ENCODE measurements at places on chromosomes 16 and 17.

GRCh38 chr16:85171004-85171758 is 58.9 kb upstream of the CIBAR2 start:
- DNase-seq, result no peak

- no peak for DNase-seq
Observed at GRCh38 chr16:29665294-29666077, 2.4 kb downstream of the SPN start.

DNA sequence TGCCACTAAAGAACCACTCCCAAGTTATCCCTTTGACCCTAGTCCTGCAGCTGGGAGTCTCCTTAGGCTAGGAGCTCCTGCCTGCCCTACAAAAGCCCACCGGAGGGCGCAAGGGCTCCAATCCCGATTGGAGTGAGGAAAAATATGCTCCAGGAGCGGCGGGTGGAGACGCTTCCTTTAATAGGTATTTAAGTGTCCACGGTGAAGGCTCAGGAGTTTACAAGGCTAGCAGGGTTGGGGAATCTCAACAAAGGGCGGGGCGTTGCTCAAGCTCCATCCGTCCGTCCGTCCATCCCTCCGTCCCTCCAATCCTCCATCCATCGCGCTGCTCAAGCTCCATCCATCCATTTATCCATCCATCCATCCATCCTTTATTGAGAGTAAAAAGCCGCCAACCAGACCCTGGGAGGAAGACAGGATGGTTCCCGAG is 556 bp upstream of the SPNS1 start:
- DNase-seq, result no peak

DNA sequence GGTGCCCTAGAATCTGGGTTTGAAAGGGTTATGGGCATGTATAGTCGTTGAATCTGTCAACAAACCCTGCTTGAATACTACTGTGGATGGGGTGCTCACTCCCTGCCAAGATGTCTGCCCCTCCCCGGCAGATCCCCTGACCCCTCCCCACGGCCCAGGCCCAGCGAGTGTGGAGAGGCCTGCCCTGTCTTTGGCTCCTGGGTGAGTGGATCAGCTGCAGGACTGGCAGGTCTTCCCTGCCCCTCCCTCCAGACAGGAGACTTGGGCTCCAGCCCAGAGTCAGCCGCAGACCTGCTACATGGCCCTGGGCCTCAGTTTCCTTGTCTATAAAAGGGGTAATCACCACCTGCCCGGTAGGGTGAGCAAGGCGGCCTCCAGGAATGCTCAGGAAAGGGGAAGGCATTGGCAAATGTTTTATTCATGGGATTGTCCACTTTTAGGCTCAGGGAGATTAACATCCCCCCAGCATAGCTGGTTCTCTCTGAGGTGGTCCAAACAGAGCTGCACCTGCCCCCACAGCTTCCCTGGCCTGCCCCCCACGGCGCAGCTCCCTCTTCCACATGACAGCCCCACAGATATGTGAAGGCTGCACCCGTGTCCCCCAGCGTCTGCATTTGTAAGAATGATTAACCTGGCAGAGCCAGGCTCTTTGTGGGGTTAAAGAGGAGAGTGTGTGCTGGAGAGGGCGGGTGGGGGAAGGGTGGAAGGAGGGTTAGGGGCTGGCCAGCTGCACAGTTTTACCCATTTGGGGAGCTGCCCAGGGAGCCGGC is 18.5 kb upstream of the SPNS2 start:
- DNase-seq, result no peak

DNA sequence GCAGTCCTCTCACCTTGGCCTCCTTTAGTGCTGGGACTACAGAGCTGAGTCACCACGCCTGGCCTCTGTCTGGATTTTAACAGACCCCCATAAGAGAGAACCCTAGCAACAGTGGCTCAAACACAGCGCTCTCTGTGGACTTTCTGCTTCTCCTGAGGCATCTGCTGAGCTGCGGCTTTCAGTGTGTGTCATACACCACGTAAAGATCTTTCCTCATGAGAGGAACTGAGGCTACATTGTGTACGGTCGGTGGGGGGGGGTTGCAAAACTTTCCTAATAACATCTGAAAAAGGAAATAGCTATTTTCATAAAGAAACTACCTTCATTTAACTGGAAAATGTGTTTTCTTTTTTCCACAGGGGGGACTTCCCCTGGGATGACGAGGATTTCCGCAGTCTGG is 32.9 kb downstream of the DEF8 start:
- no peak for DNase-seq

GRCh38 chr17:81328978-81329926 is 34.1 kb upstream of the SLC38A10 start:
- DNase-seq, result no peak

GRCh38 chr17:39664581-39665561 is at the start of gene TCAP:
Gene TCAP, plus strand, starts transcription at chr17:39665349. Its CDS starts 11 bp downstream, at chr17:39665360.
- DNase-seq, result no peak

DNA sequence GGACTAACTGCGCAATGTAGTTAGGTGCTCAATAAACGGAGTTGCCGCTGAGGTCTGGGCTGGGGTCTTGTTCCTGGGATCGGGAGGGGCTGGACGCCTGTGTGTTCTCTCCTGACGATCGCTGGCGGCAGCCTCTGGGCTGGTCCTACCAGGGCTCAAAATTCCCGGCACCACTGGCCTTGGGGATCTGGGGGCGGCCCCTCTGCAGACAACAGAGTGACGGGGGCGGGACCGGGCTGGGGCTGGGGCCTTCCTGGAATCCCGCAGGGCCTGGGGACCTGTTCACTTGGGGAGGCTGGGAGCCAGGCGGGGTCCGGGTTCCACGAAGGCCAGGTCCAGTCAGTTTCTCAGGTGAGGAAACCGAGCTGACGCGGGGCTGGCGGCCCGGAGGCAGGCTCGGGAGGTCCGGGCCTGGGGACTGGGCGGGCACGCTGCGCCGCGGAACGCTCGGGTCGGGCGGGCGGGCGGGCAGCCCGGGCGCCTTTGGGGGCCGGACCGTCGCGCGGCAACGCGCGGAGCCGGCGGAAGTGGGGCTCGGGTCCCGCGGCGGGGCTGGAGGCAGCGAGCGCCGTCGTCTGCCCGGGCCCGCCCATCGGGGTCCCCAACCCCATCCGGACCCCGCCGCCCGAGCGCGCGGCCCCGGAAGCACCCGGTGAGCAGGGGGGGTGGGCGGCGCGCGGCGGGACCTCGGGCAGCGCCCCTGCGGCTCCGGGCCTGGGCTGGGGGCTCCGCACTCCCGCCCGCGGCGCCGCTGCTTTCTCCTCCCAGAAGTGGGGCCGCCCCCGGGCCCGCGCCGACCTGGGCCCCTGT is at the start of gene PIGQ:
PIGQ (plus strand) TSS at position 524 of the 810 bp plus-strand sequence. CDS start 4,107 bp downstream, outside the sequence.
- peak; percentile 17 for DNase-seq

DNA sequence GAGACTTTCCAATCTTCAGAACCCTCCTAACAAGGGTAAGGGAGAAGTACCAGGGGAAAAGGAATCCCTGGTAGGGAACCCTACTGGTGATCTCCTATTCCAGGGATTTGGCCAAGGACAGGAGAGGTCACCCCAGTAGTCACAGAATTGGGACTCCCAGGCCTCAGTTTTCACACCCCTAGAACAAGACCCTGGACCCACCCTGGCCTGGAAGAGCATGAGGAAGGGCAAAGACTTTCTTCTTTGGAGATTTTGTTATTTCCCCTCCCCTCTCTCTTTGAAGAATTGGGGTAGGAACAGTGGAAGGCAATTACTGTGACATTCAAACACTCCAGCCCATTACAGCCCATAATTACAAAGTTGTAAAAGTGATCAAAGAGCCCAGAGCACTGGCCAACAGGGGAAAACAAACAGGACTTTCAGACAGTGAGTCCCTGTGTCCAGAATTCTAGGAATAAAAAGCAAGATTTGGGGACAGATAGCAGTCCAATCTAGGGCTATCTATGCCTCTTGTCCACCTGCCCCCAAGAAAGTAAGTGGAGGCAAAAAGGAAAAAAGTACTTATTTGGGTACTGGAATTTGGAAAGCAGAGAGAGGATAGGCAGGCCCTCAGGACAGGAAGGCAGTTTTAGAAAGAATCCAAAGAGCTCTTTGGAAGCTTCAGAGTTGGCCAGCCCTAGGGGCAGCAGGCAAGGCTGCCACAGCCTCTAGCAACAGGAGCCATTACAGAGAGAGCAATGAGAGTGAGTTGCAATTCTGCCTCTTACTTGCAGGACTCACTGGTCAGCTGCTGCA is 13.4 kb upstream of the SUPT4H1 start:
- no peak for DNase-seq

GRCh38 chr16:88634994-88635670 is 3.2 kb upstream of the IL17C start:
- DNase-seq, result no peak

GRCh38 chr16:31268891-31269290 is 9.1 kb downstream of the ITGAM start:
- DNase-seq, result no peak

GRCh38 chr17:67477687-67478086 is 100.6 kb downstream of the PITPNC1 start:
- peak; percentile 10 for DNase-seq

DNA sequence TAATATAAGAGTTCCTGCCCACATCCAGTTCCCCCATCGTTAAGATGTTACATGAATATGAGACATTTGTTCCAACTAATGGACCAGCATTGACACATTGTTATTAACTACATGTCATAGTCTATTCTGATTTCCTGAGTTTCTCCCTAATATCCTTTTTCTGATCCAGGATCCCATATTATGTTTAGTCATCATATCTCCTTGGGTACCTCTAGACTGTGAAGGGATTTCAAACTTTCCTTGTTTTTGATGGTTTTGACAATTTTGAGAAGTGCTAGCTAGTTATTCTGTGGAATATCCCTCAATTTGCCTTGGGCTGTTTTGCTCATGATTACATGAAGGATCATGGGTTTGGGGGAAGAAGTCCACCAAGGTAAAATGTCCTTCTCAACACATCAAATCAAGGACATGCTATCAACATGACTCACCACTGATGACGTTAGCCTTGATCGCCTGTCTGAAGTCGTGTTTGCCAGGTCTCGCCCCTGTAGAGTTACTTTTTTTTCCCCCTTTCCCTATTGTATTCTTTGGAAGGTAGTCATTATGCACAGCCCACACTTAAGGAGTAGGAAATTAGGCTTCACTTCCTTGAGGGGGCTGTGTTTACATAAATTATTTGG is 42.5 kb downstream of the CACNG3 start:
- no peak for DNase-seq

- no peak for DNase-seq
Observed at GRCh38 chr16:22614271-22614947, 103.7 kb downstream of the NPIPB5 start.

- no peak for DNase-seq
Observed at GRCh38 chr16:2585651-2586081, 47.8 kb downstream of the PDPK1 start.

DNA sequence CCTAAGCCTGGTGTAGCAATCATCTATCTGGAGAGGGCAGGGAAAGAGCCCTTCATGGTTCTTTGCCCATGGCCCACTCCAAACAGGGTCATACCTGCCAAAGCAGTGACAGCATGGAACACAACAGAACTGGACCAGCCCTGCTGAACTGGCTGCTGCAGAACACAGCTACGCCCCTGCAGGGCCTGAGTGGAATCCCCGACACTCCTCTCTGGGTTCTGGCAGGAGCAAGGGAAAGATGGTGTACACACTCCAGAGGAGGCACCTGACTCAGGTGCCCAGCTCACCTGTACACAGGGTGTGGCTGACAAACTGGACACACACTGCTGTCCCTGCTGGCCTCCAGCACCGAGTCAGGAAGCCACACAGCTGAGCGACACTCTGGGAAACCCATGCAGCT is 19.8 kb downstream of the MIEF2 start:
- DNase-seq, result no peak

DNA sequence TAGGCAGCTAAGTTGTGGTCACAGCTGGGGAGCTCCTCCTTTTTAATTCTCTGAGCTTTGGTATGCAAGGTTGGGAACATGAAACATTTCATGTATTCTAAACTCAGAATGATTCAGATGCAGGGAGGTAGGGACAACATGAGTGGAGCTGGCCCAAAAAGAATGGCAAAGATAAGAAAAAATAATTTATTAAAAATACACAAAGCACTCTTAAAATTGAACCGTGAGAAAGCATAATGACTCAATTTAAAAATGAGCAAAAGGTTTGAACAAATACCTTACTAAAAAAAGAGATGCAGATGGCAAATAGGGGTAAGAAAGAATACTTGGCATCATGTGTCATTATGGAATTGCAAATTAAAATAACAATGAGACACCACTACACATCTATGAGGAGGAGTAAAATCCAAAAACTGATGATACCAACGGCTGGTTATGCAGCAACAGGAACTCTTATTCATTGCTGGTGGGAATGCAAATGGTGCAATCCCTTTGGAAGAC is 175.6 kb upstream of the IRX3 start:
- DNase-seq, result no peak

GRCh38 chr17:7220593-7221277 is 997 bp downstream of the ACADVL start:
- no peak for DNase-seq

- no peak for DNase-seq
Observed at GRCh38 chr17:56176091-56176490, 22.8 kb downstream of the ANKFN1 start.

- no peak for DNase-seq
Observed at GRCh38 chr16:75280331-75280804, 28.9 kb upstream of the BCAR1 start.

GRCh38 chr17:28188841-28189263 is 130.1 kb upstream of the TMEM97 start:
- no peak for DNase-seq

- DNase-seq, result no peak
Observed at GRCh38 chr16:57001026-57001679, 11.8 kb downstream of the NLRC5 start.

DNA sequence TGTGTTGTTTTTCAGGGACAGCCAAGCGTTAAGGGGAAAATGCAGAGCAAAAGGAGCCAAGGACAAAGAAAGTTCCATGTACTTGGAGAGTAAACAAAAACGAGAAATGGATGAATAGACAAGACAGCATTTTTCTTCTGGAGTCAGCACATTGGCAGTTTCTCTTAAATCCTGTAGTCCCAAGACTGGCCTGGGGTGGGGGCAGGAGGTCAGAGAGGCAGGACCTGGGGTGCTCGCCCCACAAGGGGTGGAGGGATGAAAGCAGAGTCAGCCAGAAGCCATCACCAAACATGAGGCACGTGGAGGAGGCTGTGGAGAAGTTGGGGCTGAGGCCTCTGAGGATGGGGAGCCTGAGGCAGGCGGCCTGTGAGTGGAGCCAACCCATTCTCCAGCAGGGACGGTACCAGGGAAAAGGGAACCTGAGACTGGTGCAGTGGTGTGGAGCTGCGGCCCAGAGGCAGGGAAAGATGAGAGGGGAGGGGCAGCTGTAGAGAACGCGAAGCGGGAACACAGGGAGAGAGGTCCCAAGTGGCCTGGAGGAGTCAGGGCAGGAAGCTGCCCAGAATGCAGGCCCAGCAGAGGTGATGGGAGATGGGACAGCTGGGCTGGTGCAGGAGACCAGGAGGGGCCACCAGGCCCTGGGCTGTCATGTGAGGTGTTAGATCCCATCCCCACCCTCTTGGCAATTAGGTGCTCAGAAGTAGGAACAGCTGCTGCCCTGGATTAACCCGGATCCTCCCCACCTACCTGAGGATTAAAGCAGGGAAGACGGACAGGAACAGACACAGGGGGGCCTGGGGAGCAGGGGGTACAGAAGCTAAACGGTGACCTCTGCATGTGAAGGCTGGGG is 3.3 kb downstream of the TLCD3B start:
- no peak for DNase-seq

DNA sequence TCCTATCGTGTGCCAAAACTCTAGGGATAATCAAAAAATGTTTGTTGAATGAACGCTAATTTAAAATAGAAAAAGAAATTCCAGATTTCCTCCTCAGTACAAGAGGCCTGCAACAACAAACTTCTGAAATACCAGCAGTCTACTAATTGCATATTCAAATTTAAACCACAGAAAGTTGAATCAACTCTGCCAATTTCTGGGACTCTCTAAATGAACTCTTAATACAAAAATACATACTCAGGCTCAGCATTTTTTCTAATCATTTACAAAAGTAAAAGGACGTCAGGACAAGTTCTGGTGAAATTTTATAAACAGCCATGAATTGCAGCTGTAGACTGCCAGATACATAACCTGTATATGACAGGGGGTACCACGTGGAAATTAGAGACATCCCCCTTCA is 49.0 kb downstream of the KANSL1 start:
- DNase-seq, result no peak

All from stimulated activated CD4-positive, alpha-beta T cell treated with anti-CD3 and anti-CD28 coated beads, Interleukin-1b, Interleukin-23, amount 100 ng/mL, for 1 hour (primary cell).